ENCODE measurements at places on chromosomes 1 and 21.

- DNase-seq, result no peak
Observed at GRCh38 chr1:43550598-43551246, 20.0 kb downstream of the PTPRF start.

GRCh38 chr1:92476071-92476631 lies 10.6 kb downstream of the GFI1 start:
- DNase-seq, result peak; percentile 71

DNA sequence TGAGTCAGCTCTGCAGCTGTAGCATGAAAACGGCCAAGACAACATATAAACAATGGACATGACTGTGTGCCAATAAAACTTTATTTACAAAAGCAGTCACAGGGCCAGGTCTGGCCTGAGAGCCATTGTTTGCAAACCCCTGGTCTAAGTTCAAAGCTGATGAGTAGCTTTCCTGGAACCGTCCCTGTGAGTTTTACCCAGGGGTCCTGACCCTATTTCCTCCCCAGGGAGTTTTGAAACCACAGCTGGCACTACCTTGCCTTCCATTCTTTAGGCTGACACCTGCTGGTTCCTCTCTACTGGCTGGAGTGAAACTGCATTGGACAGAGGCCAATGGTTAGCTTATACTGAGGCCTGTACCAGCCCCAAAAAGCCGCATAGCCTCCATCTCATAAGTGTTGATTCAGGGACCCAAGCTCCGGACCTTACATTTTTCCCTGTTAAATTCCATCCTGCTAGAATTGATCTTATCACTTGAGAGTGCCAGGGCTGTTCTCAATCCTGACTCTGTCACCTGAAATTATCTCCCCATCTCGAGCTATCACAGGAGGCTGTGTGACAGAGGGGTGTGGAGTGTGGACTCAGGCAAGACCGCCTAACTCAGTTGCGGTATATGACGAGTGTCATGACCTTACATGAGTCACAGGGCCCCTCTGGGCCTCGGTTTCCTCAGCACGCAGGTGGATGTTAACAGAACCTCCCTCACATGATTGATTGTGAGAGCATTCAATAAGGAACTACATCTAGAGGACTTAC lies 343.6 kb downstream of the NPHP4 start:
- no peak for DNase-seq

DNA sequence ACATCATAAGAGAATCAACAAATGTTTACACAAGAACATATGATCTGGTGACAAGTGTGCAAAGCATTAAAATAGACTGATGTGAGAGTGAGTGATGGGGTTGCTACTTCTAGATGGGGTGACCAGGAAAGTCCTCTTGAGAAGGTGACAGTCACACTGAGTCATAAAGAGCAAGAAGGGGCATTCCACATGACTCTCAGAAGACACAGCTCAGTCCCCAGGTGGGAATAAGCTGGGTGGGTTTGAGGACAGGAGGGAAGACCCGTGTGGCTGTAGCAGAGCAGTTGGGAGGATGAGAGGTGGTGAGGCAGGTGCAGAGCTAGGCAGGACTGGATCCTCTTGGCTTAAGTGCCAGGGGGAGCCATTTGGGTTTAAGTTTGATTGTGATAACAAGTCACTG lies 53.1 kb downstream of the TNR start:
- no peak for DNase-seq

DNA sequence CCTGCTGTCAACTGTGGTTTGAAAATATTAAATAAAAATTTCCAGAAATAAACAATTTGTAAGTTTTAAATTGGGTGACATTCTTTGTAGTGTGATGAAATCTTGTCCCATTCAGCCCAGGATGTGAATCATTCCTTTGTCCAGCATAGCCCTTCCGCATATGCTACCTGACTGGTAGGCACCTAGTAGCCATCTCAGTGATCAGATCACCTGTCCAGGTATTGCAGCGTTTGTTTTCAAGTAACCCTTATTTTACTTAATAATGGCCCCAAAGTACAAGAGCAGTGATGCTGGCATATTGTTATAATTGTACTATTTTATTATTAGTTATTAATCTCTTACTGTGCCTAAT lies 351.6 kb upstream of the B3GALT2 start:
- no peak for DNase-seq

- DNase-seq, result no peak
Observed at GRCh38 chr1:52887483-52887882, 34.1 kb downstream of the ECHDC2 start.

DNA sequence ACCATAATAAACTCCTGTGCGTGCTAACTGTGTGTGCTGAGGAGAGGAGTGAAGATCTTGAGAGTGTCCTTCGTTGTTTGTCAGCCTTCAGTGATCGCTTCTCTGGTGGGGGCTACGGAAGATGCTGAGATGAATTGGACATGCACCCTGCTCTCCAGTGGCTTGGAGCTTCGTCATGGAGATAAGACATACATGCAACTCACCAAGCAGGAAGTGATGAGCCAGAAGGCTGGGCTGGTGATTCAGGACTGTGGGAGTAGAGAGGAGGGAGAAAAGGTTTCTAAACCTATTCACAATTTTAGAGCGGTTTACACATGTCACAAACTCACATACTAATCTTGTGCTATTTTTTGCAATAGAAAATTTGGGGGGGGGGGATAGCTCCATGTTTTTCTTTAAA lies 128.9 kb upstream of the ADAR start:
- DNase-seq, result peak; percentile 37

DNA sequence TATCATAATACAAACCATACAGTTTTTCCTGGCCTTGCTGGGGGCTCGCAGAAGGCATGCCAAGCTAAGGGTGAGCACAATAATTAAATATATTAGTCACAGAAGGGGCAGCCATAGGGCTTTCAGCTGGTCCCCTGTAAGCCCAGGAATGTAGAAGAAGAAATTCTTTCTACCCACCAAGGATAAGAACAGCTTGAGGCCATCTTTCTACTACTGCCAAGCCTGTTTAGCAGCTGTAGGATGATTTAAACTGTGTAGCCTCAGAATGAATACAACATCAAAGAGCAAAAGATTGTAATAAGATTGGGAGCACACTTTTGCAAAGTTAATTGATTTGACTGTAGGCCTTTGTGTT lies 171.5 kb downstream of the LRRC7 start:
- DNase-seq, result no peak

DNA sequence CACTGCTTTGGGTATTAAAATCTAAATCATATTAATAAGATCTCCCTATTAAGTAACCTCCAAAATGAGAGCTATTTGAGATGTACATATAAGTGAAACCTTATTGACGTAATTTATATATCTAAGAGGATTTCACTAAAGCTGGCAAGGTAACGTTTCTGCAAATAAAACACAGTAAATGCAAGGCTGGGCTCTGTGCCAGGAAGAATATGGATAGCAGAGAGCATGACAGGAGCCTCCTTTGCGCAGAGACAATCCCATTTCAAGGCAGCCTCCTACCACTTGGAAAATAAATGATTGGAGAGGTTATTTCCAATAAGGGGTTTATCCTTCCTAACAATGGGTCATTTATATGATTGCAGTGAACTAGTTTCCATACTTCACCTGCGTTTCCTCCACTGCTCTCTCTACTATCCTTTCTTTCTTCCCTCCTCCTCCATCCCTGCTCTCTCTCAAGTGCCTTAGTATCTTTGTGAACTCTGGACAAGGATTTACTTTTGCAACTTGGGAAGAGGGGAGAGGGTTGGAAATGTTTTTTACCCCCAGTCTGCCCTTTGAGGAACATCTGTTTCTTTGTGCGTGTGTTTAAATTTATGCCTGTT lies 3.0 kb upstream of the NFIA start:
- DNase-seq, result no peak

GRCh38 chr1:160423966-160424365 lies 23.6 kb downstream of the VANGL2 start:
- no peak for DNase-seq

DNA sequence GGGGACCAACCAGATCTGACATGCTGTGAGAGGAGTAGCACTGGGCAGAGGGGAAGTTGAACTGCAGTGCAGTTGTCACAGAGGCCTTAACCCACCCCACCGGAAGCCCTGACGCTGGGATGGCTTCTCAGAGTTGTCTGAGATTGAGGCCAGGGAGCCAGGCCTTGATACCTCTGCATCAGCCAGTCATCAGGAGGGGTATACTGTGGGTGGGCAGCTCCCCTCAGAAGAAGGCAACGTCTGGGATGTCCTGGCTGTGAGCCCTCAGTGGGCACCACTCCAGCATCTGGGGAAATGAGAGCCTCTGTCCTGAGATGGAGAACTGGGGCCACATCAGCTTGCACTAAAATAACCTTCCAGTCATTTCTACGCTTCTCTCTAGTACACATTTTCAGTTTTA lies 47.9 kb upstream of the BCAR3 start:
- DNase-seq, result no peak

- DNase-seq, result no peak
Observed at GRCh38 chr1:98086796-98087441, 166.1 kb upstream of the DPYD start.

DNA sequence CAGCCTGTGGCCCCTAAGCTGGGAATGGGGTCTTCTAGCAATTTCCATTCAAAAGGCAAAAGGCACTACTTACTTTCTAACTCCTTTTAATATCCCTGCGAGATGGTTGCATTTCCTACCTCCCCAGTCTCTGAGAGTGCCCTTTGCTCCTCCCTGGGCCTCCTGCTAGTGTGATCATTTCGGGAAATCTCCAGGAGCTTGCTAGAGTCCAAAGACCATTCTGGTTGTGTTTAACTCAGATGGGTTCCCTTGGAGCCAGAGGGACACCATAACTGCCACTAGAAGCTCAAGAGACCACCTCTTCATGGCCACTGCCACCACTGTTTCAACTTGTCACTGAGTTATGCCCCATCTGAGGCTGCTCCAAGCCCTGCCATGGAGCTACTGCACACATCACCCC lies 34.4 kb upstream of the CYP4B1 start:
- no peak for DNase-seq

- DNase-seq, result peak; percentile 67
Observed at GRCh38 chr1:235327559-235328270, at the start of gene ARID4B. ARID4B (minus strand) TSS chr1:235328179; CDS start chr1:235326919, 1,260 bp downstream.

DNA sequence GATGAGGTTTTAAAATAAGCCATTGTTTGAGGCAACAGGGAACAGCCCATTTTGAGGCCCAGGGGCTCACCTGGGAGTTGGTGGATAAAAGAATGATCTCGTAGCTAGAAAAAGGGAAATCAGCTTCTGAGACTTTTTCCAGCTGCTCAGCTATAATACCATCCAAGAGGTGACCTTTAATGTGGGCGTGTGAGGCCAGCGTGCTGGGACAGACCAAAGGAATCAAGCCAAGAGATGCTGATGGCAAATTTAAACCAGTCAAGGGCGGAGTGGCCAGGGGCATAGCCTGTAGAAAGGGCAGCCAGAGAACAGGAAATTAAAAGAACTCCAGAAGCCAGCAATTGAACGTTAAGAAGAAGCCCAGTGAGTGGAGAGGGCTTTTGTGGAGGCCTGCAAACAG lies 132.6 kb downstream of the IER5 start:
- DNase-seq, result no peak

DNA sequence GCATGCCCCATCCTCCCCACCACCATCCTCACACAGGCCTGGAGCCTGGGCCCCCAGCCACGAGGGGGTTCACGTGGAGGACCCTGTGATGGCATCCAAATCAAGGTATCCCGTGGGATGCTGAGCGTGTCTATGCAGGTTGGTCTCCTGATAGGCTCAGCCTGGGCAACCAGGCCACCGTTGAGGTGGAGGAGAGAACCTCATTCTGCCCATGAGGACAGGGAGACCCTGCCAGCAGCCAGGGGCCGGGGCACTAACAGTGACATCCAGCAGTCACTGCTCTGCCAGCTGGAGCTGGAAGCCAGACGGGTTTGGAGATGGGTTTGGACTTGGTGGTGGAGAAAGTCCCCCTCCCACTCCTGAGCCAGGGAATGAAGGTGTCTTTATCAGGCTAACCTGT lies 582.8 kb downstream of the MATN1 start:
- DNase-seq, result no peak

DNA sequence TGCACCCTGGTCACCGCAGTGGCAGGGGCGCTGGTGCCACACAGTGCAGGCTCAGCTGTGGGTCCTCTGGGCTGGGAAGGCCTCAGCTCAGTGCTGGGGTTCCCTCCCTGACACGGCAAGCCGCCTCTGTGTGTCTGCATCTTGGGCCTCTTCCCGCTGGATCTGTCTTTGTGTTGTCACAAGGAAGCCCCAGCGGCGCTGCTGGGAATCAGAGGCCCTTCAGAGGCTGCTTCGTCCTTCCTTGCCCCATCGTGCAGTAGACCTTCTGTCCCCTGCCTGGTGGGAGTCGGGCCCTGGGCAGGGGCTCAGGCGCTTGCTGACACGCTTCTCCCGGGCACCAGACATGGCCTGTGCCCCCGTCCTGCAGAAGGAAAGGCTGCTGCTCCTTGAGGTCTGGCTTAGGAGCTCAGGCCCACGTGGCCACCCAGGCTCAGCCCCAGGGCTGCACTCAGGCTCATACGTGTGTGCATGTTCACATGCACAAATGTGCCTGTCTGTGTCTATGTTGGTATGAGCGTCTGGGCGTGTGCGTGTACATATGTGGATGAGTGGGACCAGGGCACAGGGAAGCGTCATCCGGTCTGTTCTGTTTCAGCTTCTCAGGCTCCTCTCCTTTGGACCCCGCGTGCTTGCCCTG lies 24.3 kb upstream of the DIP2A start:
- DNase-seq, result no peak

DNA sequence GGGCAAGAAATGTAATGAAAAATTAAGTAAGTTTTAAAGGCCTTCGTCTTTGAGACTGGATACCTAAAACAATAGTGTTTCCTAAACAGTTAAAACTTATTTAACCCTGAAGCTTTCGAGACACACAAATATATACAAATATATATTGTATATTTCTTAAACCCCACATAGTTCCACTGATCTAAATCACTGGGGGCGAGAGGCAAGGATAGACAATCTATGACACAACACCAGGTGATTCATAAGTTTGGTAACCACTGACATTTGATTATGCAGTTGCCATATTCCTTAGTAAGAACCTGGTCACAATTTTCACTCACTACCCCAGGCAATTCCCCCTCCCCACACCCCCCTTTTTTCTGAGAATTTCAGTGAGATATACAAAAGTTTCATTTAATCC lies 55.3 kb upstream of the BOLA1 start:
- DNase-seq, result no peak

DNA sequence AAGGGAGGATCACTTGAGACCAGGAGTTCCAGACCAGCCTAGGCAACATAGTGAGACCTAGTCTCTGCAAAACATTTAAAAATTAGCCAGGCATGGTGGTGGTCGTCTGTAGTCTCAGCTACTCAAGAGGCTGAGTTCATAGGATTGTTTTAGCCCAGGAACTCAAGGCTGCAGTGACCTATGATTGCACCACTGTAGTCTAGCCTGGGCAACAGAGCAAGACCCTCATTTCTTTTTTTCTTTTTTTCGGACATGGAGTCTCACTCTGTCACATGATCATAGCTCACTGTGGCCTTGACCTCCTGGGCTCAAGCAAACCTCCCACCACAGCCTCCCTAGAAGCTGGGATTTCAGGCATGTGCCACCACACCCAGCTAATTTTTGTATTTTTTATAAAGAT lies 31.9 kb upstream of the RCC2 start:
- no peak for DNase-seq

GRCh38 chr1:6770751-6771440 lies 14.4 kb upstream of the CAMTA1 start:
- no peak for DNase-seq

DNA sequence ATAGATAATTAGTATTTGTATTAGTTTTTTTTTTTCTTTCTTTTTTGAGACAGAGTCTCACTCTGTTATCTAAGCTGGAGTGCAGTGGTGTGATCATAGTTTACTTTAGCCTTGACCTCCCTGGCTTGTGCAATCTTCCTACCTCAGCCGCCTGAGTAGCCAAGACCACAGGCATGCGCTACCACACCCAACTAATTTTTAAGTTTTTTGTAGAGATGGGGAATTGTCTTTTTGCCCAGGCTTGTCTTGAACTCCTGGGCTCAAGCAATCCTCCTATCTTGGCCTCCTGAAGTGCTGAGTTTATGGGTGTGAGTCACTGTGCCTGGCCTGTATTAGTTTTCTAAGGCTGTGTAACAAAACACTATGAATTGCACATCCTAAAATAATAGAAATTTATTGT lies 58.3 kb downstream of the MSH4 start:
- DNase-seq, result no peak

All from activated naive CD8-positive, alpha-beta T cell treated with anti-CD3 and anti-CD28 coated beads for 36 hours (primary cell).